ENCODE measurements at places on chromosomes 12 and 14.

- no peak for DNase-seq
These were observed 25.1 kb downstream of the ANAPC5 start for GRCh38 chr12:121326996-121327674.

GRCh38 chr12:109600481-109600880 is 26.9 kb downstream of the MVK start:
- no peak for DNase-seq

GRCh38 chr12:12482150-12482761 is 80.4 kb downstream of the DUSP16 start:
- no peak for DNase-seq

- no peak for DNase-seq
These were observed 239 bp downstream of the ZFP36L1 start for GRCh38 chr14:68792678-68792978.

- no peak for DNase-seq
These were observed 18.7 kb upstream of the HDAC7 start for GRCh38 chr12:47838286-47838931.

GRCh38 chr14:103526247-103526913 is 2.6 kb upstream of the TRMT61A start:
- DNase-seq = no peak

DNA sequence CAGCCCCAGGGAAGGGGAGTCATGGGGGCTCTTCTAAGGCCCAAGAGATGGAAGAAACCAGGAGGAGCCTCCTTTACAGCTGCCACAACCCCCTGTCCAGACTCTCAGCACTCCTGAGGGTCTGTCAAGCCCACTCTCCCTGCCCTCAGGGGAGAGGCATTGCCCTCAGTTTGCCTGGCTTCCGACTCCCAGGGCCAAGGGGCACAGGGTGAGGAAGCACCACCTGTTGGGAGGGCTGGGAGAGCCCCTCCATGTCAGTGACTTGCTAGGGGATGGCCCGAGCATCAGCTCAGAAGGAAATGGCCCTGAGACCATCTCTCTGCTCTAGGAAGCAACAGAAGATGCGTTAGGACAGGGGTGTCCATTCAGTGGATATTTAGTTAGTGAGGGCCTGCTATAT is 36.1 kb downstream of the LTBP2 start:
- DNase-seq = no peak

GRCh38 chr12:49976557-49976956 is 3.8 kb downstream of the AQP6 start:
- no peak for DNase-seq

- no peak for DNase-seq
These were observed 213.6 kb downstream of the DAD1 start for GRCh38 chr14:22375321-22375930.

DNA sequence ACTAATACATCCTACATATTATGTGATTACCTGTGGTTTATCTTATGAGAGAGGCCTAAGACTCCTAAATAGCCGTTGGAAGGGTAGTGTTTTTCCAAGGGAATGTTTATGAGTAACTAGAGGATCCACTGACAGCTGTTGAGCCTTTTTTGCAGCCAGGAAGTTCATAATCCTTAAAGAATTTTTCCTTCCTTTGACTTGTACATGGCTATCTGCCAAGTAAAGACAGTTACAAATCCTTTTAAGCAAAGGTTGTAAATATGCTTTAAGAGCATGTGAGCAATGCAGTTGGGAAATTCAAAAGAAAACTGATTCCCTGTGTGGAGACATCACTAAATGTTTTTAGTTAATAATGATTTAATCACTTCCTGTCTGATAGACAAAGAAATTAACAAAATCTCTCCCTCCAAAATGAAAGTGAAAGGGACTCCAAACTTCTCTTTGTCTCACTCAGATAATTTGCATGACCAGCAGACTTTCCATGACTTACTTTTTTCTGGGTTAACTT is 333.8 kb downstream of the PDZRN4 start:
- no peak for DNase-seq

- DNase-seq = no peak
These were observed 4.6 kb upstream of the SYCP3 start for GRCh38 chr12:101743724-101744472.

GRCh38 chr14:68677476-68677875 is 115.4 kb downstream of the ZFP36L1 start:
- no peak for DNase-seq

DNA sequence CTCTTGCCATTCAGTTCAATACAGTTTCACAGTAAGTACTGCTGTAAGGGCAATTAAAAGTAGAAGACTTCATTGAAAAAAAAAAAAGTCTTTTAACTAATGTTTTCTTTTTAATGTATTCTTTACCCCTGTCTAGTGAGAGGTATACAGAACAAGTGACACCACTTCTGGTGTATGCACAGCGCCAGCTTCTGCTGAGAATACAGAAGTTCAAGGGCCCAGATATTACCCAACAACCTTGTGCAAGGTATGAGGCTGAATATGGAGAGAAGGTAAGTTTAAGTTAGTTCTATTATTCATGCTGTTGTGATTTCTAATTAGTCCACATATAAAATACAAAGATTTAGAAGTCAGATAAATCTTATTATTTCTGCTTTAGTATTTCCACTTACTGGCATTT is 168.7 kb downstream of the CFAP54 start:
- no peak for DNase-seq

DNA sequence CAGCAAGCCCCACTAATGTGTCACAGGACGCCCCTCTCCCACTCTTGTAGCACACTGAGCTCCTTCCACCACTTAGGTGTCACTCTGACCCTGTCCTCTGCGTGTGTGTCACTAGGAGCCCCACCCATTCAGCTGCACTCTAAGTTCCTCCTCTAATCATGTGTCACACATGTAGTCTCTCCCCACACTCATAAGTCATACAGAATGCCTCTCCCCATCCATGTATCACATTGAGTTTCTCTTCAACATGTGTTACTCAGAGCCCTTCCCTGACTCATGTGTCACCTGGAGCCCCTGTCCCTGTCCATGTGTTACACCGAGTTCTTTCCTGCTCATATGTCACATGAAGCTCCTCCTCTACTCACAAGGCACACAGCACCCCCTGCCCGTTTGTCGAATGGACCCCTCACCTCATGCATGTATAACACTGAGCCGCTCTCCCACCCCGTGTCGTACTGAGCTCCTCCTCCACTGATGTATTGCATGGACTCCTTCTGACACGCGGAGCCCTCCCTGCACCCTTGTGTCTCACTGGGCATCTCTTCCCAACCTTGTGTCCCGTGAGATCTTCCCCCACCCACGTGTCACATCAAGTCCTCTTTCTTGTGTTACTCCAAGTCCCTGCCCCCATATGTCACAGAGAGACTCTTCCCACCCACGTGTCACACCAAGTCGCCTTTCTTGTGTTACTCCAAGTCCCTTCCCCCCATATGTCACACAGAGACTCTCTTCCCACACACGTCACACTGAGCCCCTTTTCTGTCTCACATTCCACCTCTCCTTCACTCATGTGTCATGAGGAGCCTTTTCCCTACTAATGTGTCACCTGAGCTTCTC is 31.0 kb downstream of the RTL1 start:
- DNase-seq = no peak

- DNase-seq = no peak
These were observed 92.9 kb downstream of the PAWR start for GRCh38 chr12:79597910-79598309.

GRCh38 chr12:29216266-29216665 is 67.2 kb downstream of the FAR2 start:
- no peak for DNase-seq
